ENCODE measurements at places on chromosomes 13 and 19.

- no peak for DNase-seq
Measured at GRCh38 chr19:48196933-48197665, 26.6 kb downstream of the ZSWIM9 start.

GRCh38 chr19:1775951-1776605, 22.8 kb downstream of the ONECUT3 start:
- no peak for DNase-seq

DNA sequence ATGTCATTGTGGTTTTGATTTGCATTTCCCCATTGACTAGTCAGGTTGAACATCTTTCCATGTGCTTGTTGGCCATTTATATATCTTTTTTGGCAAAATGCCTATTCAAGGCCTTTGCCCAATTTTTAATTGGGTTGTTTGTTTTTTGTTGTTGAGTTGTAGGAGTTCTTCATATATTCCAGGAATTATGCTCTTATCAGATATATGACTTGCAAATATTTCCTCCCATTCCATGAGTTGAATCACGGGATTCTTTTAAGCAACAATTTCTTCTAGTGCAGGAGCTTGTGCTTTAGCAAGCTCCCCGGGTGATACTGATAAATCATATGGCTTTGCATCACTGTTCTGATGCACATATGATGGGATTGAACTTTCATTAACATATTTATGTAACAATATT, 47.0 kb upstream of the FLT1 start:
- DNase-seq, result no peak

DNA sequence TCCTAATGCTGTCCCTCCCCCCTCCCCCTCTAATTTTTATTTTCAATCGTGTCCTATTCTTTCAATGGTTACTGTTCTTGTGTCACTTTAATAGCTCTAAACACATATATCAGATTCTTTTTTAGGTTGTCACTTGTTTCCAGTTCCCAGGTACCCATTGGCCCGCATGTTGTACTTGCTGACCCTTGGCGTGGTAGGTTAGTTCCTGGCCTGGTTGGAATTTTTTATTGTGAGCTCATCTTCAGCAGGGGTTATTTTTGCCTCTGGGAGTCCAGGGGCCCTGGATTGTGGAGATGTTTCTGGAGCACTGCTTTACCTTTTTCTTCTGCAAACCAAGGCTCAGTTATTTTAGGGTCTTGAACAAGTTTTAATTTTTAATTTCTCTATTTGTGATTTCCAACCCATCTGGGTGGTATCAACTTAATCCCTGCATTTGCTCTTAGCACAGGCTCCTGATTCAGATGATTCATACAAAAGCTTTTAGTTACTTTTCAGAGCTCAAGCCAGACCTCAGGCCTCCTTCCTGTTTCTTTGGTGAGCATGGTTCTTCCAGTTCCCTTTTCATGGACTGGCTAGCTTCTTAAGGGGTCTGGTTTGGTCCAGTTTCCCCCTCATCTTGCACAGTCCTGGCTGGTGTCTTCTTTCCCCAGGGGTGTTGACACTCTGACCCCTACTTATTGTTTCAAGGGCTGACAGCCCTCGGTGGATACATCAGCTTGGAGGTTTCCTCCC, 220.5 kb downstream of the TM9SF2 start:
- DNase-seq, result no peak

GRCh38 chr13:105764486-105764885, 771.0 kb downstream of the EFNB2 start:
- DNase-seq, result no peak

GRCh38 chr13:111402441-111402840, 82.0 kb downstream of the TEX29 start:
- no peak for DNase-seq

- DNase-seq, result no peak
Measured at GRCh38 chr13:95235199-95235756, 66.0 kb downstream of the ABCC4 start.

DNA sequence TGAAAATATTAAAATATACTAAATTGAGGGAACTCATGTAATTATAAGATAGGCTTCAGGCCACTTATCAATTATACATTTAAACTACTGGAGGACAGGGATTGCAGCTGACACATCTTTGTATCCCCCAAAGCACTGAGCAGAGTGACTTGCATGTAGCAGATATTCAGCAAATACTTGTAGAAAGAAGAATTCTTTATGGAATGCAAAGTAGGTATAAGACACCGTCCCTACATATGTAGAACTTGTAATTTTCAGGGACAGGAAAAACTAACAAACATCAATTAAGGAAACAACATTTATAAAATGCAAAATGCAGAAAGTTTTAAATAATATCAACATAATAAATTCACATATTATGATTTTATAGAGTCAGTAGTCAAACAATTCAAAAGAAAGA, 719.2 kb downstream of the OLFM4 start:
- DNase-seq, result no peak

GRCh38 chr19:1864480-1865171, 1.2 kb upstream of the KLF16 start:
- DNase-seq, result peak; percentile 48

DNA sequence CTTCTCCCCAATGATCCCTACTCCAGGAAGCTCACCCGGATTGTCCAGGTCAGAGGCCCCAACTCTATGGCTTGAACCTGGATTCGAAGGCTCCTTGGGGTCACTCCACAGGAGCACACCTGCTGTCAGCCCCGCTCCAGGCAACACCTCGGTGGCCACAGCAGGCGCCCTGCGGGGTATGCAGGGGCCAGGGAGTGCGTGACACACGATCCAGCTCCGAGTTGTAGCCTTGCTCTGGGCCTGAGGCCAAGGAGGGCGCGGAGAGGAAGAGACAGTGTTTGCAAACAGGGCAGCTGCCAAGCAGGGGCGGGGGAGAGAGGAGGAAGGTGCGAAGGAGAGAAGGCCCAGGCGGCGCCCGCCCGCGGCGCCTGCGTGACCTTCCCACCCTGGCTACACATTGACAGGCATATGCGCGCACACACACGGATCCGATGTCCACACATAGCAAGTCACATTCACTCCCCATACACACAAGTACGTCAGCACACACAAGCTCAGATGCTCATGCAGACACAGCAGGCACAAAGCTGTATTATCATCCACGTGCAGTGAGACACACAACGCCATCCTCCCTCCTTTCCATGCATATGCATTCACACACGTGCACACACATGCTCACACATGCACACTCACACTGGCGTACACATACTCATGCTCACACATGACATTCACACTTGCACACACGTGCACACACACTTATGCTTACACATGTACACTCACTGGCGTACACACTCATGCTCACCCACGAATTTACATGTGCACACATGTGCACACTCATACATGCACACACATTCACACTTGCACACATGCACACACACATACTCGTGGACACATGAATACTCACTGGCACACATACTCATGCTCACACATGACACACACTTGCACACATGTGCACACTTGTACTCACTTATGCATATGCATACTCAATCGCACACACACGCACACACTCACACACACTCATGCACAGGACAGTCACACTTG, 10.4 kb downstream of the SBK2 start:
- no peak for DNase-seq

DNA sequence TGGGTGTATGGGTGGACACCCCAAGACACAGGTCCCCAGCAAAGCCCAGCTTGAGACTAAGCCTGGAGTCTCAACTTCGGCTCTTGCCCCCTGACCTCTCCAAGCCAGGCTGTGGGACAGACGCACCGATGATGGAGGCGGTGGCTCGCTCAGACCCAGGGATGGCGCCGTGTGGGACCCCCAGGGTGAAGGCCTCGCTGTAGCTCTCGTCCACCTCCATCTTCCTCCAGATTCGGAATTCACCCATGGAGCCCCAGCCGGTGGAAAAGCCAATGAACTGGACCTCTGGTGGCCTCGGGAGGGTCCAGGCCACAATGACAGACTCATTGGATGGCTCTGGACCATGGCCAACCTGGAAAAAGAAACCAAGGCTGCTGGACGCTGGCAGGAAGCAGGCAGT, 39.1 kb downstream of the F2RL3 start:
- DNase-seq, result no peak

DNA sequence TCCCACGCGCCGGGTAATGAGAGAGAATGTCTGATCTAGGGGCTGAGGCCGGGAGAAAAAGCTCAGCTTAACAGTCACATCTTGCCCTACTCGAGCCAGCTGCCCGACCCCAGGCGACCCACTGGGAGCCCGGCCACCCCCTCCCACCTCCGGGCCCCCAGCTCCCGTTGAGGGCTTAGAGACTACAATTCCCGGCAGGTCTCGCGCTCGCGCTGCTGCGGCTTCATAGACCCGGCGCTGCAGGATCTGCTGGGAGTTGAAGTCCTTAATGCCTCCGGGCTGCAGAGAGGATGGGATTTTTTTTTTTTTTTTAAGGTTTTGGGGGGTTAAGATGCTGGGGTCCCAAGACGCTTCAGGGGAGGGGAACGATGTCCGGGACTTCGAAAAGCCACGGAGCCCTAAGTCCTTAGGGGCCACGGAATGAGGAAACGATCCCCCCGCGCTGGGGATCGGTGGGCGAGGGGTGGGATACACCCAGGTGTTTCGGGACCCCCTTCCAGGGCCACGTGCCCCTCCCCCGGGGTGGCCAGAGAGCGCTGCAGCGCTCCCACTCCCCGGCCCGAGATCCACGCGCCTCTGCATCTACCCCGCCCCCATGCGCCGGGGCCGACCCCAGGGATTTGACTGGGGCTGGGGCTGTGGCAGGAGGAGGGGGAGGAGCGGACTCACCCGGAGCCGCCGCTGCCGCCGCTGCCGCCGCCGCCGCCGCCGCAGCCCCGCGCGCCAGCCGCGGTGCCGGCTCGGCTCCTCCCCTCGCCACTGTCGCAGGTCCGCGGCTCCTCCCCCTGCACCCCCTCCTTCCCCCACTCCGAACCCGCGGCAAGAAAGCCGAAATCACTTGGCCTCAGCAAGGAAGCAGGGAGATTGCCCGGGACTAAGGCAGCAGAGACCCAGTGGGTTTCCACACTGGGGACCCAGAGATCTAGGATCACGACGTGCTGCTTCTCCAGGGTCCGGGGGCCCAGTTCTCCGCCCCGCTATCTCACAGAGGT, at the start of gene SYT3:
Gene SYT3, minus strand, starts transcription at position 761 of the 992 bp plus-strand sequence. CDS start 2,470 bp downstream, outside the sequence.
- no peak for DNase-seq

GRCh38 chr13:34361560-34361959, 543.6 kb downstream of the RFC3 start:
- no peak for DNase-seq

- no peak for DNase-seq
Measured at GRCh38 chr13:21638319-21639282, 32.3 kb upstream of the FGF9 start.

DNA sequence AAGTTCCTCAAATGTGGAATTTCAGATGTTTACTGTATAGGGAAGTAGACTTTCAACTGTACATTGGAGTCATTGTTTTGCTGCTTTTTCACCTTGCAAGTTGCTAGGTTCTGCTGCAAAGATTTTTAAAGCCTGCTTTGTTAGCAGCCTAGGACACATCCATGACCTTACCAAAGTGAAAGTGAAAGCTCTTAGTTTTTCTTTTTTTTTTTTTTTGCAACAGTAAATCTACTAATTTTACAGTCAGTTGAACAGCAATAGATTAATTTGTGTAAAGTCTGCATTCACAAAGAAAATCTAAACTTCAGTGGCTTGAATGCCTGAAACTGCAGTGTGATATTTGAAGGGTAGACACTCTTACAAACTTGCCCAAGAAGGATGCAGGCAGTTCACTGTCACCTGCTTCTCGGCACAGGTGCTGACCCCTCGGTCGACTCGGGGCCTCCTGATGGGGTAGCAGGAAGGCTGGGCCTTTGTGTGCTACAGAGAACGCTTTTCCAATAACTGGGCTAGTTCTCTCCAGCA, 5.0 kb upstream of the MTIF3 start:
- DNase-seq, result no peak

DNA sequence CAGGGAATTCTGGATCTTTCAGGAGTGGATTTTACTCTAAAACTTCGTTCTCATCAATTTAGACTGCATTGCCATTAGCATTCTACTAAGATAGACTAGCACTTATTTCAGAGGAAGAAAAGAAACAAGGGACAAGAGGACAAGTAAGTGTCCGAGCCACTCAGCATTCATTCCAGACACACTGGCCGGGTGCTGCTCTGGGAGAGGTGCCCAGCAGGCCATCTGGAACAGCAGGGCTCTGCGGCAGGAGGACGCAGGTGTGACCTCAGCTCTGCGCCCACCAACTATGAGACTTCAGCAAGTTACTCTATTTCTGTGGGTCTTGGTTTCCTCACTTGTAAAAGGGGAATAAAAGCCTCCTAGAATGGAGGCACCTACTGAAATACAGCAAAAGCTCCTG, 4.2 kb downstream of the EPS15L1 start:
- DNase-seq, result no peak

DNA sequence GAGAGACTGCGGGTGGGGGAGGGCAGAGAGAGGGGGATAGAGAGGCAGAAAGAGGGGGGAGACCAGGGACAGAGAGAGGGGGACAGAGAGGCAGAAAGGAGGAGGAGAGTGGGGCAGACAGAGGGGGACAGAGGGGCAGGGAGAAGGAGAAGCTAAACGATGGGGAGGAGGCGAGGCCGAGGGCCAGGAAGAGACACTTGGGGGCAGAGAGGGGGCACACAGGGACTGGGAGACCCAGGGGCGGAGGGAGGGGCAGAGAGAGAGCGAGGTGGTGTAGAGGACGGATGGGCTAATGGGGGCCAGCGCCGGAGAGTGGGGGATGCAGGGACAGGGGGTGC, 666 bp downstream of the MEIS3 start:
- no peak for DNase-seq

- no peak for DNase-seq
Measured at GRCh38 chr13:102289606-102290005, 112.2 kb downstream of the FGF14 start.

DNA sequence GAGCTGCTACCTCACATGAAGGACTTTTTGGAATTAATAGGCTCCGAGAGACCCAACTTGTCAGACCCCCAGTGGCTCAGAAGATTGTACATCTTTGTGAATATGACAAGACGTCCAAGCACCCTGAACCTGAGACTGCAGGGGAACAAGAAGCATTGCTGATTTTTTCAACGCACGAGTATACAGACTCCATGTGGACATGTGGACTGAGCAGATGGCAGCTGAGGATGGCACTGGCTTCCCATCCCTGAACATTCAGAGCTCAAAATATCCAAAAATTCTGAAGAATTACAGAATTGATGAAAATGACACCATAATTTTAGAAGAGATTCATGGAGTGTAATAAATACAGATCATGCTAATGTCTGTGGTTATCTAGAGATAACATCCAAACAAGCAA, 254.1 kb downstream of the MZT1 start:
- DNase-seq, result no peak

- DNase-seq, result no peak
Measured at GRCh38 chr13:94799299-94799698, 87.0 kb upstream of the SOX21 start.

DNA sequence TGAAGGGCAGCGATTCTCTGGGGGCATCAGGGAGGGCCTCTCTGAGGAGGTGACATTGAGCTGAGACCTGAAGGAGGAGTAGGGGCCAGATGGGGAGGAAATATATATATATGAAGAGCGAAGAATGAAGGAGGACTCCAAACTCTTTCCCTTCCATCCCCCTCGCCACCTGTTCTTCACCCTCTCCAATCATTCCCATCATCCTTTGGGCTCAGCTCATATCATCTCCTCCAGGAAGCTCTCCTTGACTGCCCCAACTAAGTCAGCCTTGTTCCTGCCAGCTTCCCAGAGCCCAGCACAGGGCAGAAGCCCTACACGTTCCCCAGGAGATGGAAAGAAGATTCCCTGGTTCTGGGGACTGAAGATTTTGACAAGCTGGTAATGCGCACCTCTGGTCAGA, 33.0 kb upstream of the SEMA6B start:
- DNase-seq, result no peak

- DNase-seq, result no peak
Measured at GRCh38 chr13:36712770-36713169, 39.0 kb downstream of the SERTM1 start.

- no peak for DNase-seq
Measured at GRCh38 chr19:8034178-8034525, 18.4 kb upstream of the CCL25 start.
